ENCODE measurements at places on chromosomes 3 and 15.
A peak's percentile ranks its signal among the peaks of the same experiment; 100 is the strongest.

GRCh38 chr3:9715764-9716437 is 12.3 kb downstream of the CPNE9 start:
- peak; percentile 79 for DNase-seq

- no peak for DNase-seq
Observed at GRCh38 chr3:33491721-33492120, 51.5 kb upstream of the UBP1 start.

DNA sequence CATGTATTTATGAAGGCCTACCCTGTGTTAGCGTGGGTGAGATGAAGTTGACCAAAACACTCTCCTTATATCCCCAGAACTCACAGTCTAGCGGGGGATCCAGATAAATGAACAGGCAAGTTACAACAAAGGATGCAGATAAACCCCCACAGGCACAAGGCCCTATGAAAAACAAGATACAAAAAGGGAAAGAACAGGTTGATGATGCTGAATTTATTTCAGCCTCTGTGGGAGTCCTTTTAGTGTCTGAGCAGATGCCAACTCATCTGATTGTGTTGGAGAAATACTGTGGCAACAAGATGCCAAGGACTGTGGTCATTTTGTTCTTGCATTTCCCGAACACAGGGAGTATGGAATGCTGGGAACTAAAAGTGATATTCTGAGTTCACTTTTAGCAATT is 300.0 kb downstream of the CHST2 start:
- no peak for DNase-seq

DNA sequence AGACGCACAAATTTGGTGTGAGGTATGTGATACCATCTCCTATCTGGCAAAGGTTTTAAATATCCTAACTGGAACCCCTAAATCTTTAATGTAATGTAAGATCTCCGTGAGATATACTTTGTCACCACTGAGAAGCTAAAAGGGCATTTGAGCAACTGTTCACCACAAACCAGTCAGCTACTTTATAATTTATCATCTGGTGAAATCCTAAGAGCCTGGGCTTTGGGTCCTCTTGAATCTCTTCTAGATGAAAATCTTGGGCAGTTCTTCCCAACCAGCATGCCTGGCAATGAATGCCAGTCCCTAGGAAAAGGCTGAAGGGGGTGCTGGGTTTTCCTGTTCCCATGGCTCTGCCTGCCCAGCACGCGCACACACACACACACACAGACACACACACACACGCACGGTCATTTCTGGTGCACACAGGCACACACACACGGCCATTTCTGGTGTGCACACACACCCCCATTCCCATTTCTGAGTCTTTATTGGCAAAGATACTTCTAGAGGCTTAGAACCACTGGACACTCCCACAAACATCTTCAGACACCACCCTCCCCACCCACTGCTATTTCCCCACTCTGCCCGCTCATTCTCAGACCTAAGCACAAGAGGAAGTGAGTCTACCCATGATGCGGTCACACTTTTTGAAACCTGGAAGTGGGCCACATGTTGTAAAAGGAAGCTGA is 72.6 kb downstream of the MYO1E start:
- DNase-seq: peak; percentile 86

DNA sequence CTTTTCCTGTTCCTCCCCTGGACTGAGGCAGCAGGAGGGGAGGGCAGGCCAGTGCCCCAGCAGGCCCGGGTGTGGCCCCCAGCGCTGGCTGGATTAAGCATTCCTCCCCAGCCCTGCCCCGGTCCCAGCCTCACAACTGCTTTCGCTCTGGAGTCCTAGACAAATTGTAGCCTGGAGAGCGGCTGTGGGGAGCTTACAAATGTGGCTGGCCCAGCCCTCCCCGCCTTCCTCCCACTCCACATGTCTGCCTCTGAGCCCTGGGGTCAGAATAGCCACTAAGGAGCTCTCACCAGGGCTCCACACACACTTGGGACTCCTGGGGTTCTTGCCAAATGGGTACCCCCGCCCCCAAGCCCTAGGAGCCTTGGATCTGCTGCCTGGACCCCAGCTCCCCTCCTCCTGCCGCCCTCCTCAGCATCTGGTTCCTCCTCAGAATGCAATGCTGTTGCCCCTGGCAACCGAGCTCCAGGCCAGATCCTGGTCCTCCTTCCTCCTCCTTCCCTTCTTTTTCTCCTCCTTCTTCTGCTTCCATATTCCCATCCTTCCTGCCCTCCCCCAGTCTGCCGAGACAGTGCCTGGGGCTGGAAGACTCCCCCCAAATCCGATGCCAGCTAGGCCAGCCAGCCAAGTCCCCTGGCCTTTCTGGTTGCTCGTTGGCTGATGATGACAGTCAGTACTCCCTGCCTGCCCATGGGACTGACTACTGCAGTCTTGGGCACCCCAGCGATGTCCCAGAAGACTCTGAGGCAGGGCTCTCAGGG is 91.1 kb downstream of the LINGO1 start:
- DNase-seq: no peak

DNA sequence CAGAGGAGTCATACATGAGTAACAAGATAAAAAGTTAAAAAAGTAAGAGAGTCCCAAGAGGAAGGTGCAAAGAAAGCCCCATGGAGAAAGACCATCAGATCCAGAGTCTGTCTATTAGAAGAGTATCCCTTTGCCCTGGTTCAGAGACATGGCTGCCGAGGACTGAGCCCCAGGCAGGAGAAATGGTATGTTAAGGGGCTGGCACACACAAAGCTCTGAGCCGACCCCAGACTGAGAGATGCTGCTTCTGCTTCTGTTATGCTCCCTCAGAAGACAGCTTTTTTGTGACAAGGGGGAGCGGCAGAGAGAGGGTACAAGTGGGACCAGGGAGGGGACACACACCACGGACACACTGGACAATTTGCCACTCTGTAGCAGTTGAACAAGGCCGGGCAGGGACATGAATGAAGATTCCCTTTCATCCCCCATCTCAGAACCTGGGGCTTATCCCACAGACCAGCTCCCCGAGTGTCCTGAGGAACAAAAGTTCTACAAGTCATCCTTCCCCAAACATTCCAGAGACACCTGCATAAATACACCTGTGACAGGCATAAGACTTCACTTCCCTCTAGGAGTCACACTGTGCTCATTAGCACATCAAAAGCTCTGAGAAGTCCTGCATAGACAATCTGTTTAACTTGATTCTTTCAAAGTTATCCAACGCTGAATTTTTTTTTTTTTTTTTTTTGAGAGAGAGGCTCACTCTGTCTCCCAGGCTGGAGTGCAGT is 161.6 kb upstream of the WNT5A start:
- DNase-seq: no peak

- DNase-seq: no peak
Observed at GRCh38 chr3:21520106-21520963, 230.7 kb downstream of the ZNF385D start.

DNA sequence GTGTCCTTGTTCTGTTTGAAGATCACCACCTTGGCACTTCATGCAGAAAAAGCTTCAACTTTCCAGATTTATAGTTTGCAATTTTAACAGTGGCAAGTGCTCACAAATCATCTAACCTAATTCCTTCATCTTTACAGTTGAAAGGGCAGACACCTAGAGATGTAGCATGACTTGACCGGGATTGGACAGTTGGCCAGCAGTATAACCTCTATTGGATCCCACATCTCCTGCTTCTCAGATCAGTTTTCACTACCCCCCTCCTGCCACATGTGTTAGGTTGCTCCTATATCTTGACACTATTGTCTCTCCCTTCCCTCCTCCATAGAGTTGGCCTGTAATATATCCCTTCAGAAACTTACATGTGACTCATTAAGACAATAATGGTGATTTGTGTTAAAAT is 206.0 kb upstream of the SEMA6D start:
- no peak for DNase-seq

GRCh38 chr15:40252141-40252437 is 13.2 kb downstream of the PAK6 start:
- no peak for DNase-seq

- no peak for DNase-seq
Observed at GRCh38 chr3:167166594-167167253, 213.4 kb downstream of the ZBBX start.

DNA sequence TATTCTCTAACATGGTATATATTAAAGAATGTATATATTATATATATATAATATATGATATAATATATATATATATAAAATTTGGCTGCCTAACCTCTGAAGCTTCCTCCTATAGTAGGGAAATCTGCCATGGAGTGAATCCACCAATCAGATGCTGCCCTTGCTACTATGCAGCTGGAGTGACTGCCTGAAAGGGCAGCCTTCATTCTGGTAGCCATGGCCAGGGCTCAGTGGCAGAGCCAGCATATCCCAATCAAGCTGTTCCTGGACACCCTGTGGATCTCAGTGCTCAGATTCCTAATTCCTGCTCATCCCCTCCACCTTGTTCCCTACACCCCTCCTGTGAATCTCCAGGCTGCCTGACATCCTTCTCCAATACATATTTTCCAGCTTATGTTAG is 2.2 kb upstream of the SH3GL3 start:
- no peak for DNase-seq

DNA sequence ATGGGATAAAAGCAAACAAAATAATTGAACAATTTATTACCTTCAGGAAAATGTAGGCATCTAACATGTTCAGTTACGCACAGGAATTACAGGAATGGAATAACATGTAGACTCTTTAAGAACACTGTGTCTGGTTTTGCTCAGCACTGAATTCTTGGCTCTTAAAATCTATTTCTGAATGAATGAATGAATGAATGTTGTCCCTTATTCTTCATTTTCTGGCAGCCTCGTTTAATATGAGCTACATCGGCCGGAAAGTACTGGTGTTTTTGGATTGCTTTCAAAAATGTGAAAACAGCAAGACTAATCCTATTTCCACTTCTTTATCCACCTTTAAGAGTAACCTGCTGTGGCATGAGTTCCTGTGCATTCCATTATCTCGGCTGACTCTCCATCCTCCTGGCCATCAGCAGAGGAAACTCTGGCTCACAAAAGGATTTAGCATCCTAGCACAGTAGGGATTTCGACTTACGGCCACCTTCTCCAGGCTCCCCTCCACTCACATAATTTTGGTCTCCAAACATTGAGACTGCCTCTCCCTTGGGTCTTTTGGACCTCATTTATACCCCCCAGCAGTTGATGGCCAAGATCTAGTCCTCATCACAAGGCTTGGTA is 145.3 kb downstream of the FOXP1 start:
- no peak for DNase-seq

GRCh38 chr15:85793641-85794597 is 806 bp downstream of the KLHL25 start:
- DNase-seq: no peak

DNA sequence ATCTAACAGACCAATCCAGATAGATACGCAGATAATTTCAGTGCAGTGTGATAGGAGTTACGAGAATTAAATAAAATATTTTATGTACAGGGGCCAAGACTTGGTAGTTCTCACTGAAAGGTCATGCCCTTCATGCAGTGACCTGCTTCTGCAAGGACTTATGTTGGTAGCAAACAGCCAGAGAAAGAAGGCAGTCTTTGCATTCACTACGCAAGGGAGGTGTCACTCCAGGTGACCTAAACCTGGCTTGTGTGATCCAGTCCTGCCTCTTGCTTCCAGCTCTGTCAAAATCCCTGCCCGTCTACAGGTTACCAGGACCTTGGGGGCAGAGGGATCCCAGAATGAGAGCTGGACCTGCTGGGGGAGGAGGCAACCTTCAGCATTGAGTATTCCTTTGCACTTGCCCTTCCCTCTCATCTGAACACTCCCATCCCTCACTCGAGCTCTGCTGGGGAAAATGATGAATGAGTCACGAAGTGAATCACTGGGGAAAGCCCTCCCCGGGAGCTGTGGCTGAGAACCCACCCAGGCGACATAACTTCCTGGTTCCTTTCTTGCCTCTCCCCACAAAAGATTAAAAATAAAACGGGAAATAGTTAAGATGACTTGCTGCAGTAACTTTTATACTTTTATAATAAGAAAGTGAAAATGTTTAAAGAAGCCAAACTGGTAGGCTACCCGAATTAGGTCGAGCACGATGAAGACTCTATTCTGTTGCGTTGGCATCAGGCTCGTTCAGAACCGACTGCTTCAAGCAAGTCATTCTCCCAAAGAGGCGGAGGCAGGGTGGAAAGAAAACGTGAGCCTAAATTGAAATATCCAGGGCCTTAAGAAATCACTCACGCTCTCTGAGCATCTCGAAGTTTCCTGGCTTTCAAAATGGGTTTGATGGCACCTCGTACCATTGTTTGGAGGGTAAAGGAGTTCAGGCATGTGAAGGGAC is 216.1 kb downstream of the SLCO3A1 start:
- peak; percentile 91 for DNase-seq

DNA sequence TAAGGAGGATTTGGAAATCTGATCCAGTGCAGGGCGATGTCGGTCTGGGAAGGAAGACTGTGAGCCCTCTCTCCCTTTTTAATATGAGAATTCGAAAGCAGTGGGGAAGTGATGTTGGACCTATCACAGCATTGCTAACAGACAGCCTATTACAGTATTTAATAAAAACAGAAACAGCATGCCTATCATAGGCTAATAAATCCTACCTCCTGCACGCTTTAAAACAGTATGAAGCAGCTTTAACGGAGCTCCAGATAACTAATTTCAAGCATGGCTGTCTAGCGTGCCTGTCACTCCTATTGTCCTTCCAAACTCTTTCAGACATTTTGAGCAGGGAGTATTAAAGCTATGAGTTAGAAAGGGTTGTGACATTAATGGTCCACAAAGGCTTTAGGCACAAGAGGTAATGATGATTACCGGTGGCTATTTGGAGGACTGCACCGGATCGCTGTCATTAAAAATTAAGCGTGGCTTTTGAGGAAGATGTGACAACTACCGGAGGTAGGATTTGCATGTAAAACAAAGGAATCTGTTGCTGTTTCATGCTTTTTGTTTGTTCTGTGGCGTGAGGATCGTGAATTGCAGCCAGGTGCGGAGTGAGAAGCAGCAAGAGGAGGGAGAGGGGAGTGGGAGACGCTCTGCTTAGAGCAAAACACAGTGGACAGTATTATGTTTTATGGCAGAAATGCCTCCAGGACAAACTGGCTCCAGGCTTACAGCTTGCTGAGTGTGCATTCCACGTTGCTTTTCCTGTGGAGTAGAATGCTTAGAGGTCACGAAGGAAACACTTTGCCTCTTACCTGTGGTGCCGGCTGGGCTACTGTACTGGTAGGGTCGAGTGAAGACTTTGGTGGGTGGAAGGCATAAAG is at the start of gene KCNMB2:
Gene KCNMB2, plus strand, starts transcription at position 226 of the 869 bp plus-strand sequence.
- DNase-seq: no peak

GRCh38 chr3:149585401-149585726 is 72.5 kb downstream of the WWTR1 start:
- no peak for DNase-seq

GRCh38 chr15:87962428-87962827 is 294.1 kb downstream of the NTRK3 start:
- no peak for DNase-seq

- DNase-seq: no peak
Observed at GRCh38 chr3:66415867-66416428, 84.9 kb downstream of the LRIG1 start.

GRCh38 chr3:127092776-127093175 is 100.2 kb upstream of the PRR23E start:
- no peak for DNase-seq

DNA sequence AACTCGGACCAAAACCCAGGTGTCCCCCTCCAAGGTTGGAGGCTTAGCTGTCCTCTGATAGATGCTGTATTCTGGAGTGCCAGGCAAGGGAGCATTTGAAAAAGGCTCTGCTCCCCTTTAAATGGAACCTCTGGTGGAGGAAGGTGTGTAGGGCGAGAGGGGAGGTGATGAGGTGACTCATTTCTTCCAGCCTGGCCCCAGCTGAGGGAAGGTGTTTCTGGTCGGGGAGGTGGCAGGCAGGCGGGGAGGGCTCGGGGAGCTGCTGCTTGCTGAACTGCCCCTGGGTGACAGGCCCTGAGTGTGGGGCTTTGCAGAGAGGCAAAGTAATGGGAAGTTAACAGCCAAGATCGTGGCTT is 18.8 kb downstream of the PSTPIP1 start:
- DNase-seq: no peak
